Heart right ventricle (tissue), 16 donors: ENCODE measurements at places on chromosomes 5 and 9. TPM values are rescaled to one million over a fixed set of nuclear protein-coding genes. Genes with fewer than 3 reads are reported as not detected.

DNA sequence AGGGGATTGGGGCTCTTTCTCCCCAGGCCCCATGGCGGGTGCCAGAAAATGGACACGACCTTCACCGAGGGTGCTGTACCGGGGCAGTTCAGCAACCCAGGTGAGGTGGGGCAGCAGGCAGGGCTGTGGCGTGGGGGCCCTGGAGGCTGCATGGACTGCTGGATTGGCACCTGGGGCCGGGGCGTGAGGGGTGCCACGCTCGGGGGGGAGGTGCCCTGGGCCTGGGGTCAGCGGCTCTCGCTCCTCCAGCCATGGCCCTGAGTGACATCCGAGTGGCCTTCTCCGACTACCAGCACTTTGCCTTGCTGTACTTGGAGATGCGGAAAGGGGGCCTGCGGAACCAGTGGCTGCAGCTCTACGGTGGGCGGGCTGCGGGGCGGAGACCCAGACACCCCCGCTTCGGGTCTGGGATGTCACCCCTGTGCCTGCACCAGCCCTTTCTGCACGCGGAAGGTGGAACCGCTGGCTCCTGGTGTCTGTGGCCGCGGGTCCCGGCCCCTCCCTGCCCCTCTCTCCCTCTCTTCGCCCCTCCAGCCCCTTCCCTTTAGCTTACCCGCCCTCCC lies 1.8 kb downstream of the LCNL1 start:
- H3K4me1 ChIP-seq = peaks cover 51% of the 10 kb centered on the region
- no peak overlapping the region for H3K27ac ChIP-seq
- peak; percentile 21 for DNase-seq
- H3K27me3 ChIP-seq = peaks cover 15% of the 10 kb centered on the region
- H3K4me3 ChIP-seq = no peak overlapping the region

GRCh38 chr5:13987843-13988464 lies 43.5 kb upstream of the DNAH5 start:
- no peaks in the 10 kb centered on the region for H3K4me1 ChIP-seq
- H3K27me3 ChIP-seq = peaks cover 4% of the 10 kb centered on the region
- DNase-seq = no peak
- H3K36me3 ChIP-seq = no peaks in the 10 kb centered on the region
- H3K4me3 ChIP-seq = no peak overlapping the region

GRCh38 chr5:179801304-179802206 lies 5.1 kb downstream of the MGAT4B start:
- H3K27ac ChIP-seq = no peak overlapping the region
- H3K27me3 ChIP-seq = no peaks in the 10 kb centered on the region
- peaks cover 58% of the 10 kb centered on the region for H3K36me3 ChIP-seq
- H3K4me1 ChIP-seq = peaks cover 26% of the 10 kb centered on the region

DNA sequence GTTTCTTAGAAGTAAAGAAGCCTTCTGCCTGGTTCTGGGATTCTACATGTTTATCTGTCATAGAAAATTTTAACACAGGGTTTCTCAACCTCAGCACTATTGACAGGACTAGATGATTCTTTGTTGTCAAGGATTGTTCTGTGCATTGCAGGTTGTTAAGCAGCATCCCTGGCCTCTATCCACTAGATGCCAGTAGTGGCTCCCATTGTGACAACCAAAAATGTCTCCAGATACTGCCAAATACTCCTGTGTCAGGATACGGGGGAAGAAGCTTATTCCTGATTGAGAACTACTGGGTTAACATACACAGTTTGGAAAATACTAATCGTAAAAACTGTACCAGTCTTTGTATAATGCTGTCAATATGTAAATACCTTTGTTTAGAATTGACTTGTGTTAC lies 167.1 kb downstream of the NIPBL start:
- no peak overlapping the region for H3K4me3 ChIP-seq
- H3K27me3 ChIP-seq = no peaks in the 10 kb centered on the region

- H3K4me3 ChIP-seq = no peak overlapping the region
- H3K36me3 ChIP-seq = no peaks in the 10 kb centered on the region
- H3K4me1 ChIP-seq = no peaks in the 10 kb centered on the region
- H3K27ac ChIP-seq = no peak overlapping the region
- no peaks in the 10 kb centered on the region for H3K27me3 ChIP-seq
- no peak for DNase-seq
Measured at GRCh38 chr5:105508519-105508918, 1945.9 kb upstream of the NUDT12 start.

GRCh38 chr5:135194126-135194488 lies 160.1 kb upstream of the PITX1 start:
- H3K27me3 ChIP-seq = peaks cover 44% of the 10 kb centered on the region
- peaks cover 6% of the 10 kb centered on the region for H3K4me1 ChIP-seq
- H3K36me3 ChIP-seq = no peaks in the 10 kb centered on the region
- DNase-seq = no peak
- no peak overlapping the region for H3K27ac ChIP-seq
- H3K4me3 ChIP-seq = no peak overlapping the region

- no peaks in the 10 kb centered on the region for H3K27me3 ChIP-seq
- H3K36me3 ChIP-seq = no peaks in the 10 kb centered on the region
- peaks cover 12% of the 10 kb centered on the region for H3K4me1 ChIP-seq
- no peak overlapping the region for H3K27ac ChIP-seq
Measured at GRCh38 chr9:99431103-99431502, 209.0 kb downstream of the SEC61B start.

GRCh38 chr5:171155621-171156020 lies 153.4 kb upstream of the TLX3 start:
- no peaks in the 10 kb centered on the region for H3K27me3 ChIP-seq
- no peaks in the 10 kb centered on the region for H3K36me3 ChIP-seq
- H3K4me3 ChIP-seq = no peak overlapping the region
- DNase-seq = no peak
- no peak overlapping the region for H3K27ac ChIP-seq

DNA sequence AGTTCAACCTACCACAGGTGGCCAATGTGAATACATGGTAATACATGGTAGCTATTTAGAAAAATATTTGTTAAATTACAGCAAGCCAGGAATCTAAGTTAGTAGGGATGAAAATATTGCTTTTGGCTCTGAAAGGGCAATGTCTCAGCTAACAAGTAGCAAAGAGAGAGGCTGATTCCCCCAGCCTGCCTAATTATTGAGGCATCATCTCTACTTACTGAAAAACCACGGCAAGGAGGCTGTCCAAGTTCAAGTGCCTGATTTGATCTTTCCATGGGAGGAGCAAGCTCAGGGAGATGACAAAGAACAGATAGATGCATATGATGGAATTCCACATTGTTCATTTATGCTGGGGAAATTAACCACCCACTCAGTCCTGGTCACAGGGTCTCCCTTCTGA lies 28.7 kb upstream of the UBTD2 start:
- H3K27ac ChIP-seq = no peak overlapping the region
- H3K36me3 ChIP-seq = no peaks in the 10 kb centered on the region
- DNase-seq = no peak
- no peaks in the 10 kb centered on the region for H3K27me3 ChIP-seq

- no peaks in the 10 kb centered on the region for H3K27me3 ChIP-seq
- H3K36me3 ChIP-seq = no peaks in the 10 kb centered on the region
- no peak overlapping the region for H3K4me3 ChIP-seq
- no peak for DNase-seq
- H3K4me1 ChIP-seq = no peaks in the 10 kb centered on the region
- no peak overlapping the region for H3K27ac ChIP-seq
Measured at GRCh38 chr5:119397518-119398380, 41.9 kb downstream of the TNFAIP8 start.

- no peak overlapping the region for H3K27ac ChIP-seq
- no peak overlapping the region for H3K4me3 ChIP-seq
- H3K4me1 ChIP-seq = peaks cover 40% of the 10 kb centered on the region
- H3K27me3 ChIP-seq = no peaks in the 10 kb centered on the region
- H3K36me3 ChIP-seq = peaks cover 7% of the 10 kb centered on the region
Measured at GRCh38 chr5:138867011-138867410, 8.1 kb downstream of the LRRTM2 start.

GRCh38 chr9:128034821-128035652 lies 32.1 kb downstream of the NAIF1 start:
- no peaks in the 10 kb centered on the region for H3K4me1 ChIP-seq
- H3K36me3 ChIP-seq = no peaks in the 10 kb centered on the region
- peak; percentile 71 for DNase-seq
- no peaks in the 10 kb centered on the region for H3K27me3 ChIP-seq

DNA sequence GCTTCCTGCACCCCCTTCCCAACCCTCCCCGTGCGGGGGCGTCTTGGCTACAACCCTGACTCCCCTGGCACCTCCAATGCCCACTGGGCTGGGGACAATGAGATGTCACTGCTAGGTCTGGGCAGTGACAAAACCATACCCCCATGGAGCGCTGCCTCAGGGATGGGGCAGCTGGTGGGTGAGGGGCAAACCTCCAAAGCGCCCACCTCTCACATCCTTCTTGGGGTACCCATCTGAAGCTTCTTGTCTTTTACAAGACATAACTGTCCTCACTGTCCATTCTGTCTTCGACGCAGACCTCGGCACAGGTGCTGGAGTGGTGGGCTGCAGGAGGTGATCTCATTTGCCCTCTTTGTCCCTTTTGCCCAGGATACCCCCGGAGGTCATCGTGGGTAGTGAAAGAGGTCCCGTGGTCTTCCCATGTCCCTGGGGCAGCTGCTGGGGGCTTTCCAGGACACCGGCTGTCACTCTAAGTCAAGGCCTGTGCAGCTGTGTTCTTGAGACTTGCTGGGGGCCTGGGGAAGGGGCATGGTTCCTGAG lies 27.8 kb upstream of the CSF1R start:
- DNase-seq = no peak
- H3K4me3 ChIP-seq = no peak overlapping the region
- H3K4me1 ChIP-seq = peaks cover 32% of the 10 kb centered on the region
- peaks cover 51% of the 10 kb centered on the region for H3K36me3 ChIP-seq
- H3K27ac ChIP-seq = no peak overlapping the region
- H3K27me3 ChIP-seq = no peaks in the 10 kb centered on the region

GRCh38 chr5:74648835-74649293 lies 8.3 kb upstream of the ENC1 start:
- H3K36me3 ChIP-seq = no peaks in the 10 kb centered on the region
- no peak for DNase-seq
- H3K27me3 ChIP-seq = no peaks in the 10 kb centered on the region
- no peak overlapping the region for H3K4me3 ChIP-seq
- no peaks in the 10 kb centered on the region for H3K4me1 ChIP-seq

DNA sequence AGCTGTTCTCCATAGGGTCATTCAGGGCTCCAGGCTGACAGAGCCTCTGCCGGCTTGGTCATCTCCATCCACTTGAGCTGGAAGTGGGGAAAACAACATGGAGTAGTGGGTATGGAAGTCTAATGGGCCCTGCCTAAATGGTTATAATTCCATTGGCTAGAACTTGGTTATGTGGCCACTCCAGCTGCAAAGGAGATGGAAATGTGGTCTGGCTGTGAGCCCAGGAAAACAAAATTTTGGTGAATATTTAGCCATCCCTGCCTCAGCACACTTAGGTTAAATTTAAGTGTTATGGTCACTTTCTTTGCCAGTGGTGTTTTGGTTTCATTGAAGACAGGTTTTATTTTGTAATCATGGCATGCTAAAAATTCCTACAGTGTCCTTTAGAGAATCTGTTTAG lies 112.3 kb downstream of the SMARCA2 start:
- peaks cover 10% of the 10 kb centered on the region for H3K36me3 ChIP-seq
- H3K4me3 ChIP-seq = no peak overlapping the region
- peak overlapping the region; percentile 69 for H3K27ac ChIP-seq

The OMD gene
- 2.6 TPM for polyA plus RNA-seq

The DIPK1B gene
- 37.9 TPM for polyA plus RNA-seq

The ARL10 gene
- 12.3 TPM for polyA plus RNA-seq

The DOK3 gene
- polyA plus RNA-seq = 2.4 TPM

The LECT2 gene
- not detected for polyA plus RNA-seq
